ENCODE measurements at places on chromosomes 5 and 9.

DNA sequence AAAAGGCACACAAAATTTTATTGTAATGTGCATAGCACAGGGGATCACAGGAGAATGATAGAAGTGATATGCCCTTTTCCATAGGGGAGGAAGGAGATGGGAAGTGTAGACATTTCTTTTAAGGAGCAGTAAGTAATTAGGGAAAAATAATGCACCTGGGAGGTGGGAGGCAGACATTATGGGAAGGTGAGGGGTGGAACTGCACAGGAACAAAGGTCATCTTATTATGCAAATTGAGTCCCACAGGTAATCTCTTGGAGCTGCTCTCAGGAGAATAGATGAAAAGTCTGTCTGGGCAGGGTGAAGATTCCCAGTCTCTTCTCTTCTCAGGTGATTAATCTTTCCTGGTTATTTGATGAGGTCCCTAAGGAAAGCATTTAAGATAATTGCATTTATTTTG is 331.5 kb downstream of the ENC1 start:
- no peak for DNase-seq

DNA sequence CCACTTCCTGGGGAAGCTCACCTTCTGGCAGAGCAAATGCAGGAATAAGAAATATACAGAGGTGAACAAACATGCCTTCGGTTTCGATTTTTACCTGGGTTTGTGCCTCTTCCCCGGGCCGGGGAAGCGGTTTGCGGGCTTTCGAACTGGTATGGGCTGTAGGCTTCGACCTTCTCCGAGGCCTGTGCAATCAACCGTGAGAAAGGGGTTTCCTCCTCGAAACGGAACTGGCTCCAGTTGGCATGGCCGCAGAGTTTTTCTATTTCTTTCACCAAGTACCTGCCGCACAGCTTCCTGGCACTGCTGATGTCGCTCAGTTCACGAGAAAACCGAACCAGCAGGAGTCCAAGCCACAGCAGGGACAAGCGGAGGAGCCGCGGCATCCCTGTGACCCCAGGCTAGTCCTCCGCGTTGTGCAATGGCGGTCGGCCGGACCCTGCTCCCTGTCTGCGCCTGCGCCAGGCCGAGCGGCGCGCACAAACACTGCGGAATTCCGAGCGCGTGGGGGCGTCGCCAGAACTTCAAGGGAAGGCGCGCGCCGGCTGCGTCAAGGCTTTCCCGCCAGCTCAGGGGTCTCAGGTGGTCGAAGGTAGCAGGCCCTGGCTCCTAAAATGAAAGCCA is at the start of gene INSL6:
INSL6 (minus strand) TSS at position 420 of the 621 bp plus-strand sequence; CDS start at position 383, 37 bp downstream.
- DNase-seq = no peak

GRCh38 chr9:37639841-37640240 is 10.9 kb upstream of the FRMPD1 start:
- no peak for DNase-seq

- peak; percentile 75 for DNase-seq
Observed at GRCh38 chr5:40333459-40334241, 346.1 kb upstream of the PTGER4 start.

GRCh38 chr5:19795218-19795617 is 192.8 kb downstream of the CDH18 start:
- peak; percentile 56 for DNase-seq

GRCh38 chr9:123640792-123641222 is 284.8 kb downstream of the CRB2 start:
- DNase-seq = no peak

- DNase-seq = no peak
Observed at GRCh38 chr5:159453209-159453608, 122.9 kb upstream of the IL12B start.

DNA sequence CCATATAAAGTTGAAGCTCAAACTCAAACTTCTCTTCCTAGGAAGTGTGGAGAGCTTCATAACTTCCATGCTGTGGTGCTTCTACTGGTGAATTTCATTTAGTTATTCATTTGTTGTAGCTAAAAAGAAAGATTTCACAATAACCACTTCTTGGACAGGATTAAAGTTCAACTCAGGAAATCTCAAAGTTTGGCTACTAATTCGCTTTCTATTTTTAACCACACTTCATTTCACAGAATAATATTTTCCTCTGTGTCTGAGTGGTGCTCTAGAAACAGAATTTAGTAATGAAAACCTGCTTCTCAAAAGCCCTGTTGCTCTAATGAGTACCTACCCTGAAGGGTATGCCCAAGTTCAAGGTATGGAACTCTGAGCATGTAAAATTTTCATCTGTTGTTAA is 73.9 kb downstream of the ACTBL2 start:
- no peak for DNase-seq

DNA sequence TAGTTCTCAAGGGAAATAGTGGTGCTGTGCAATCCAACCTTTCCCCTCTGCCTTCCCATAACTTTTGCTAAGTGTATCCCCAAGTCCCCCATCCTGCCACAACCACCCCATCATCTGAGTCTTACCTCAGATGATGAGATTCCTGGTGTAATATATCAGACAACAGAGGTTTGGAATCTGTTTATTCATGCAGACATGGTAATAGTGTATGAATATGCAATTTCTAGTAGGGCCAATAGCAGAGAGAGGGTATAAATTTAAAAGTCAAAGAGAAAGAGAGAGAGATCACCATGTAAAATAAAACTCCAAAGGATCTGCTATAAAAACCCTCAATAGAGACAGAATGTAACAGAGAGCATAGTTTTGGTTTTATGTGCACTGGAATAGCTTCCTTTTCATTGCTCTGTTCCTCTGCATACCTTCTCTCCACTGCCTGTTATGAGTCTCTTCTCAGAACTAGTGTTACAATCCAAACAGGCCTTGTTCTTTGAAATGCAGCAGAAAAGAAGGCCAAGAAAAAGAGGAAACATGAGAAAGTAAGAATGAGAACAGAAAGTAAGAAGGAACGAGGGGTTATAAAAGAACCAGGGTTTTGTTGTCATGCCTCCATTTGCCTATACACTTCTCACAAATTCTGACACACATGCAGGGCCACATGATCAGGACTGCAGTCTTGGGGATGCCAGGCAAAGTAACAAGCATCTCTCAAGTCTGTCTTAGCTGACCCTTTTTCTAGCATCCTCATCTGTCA is 278.0 kb downstream of the CETN3 start:
- no peak for DNase-seq

DNA sequence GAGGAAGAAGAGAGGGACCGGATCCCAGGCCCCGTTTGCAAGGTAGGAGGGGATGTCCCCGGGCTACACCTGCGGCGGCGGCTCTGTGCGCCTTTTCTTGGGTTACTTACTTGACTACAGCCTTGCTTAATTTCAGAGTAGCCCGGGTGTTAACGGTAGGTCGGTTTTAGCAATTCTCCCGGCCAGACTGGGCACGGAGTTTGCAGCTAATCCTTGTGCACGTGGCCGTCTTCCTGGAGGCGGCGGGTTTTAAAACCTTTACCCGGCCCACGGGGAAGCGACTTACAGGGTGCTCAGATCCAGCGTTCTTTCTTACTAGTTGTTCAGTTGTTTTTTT is 313 bp downstream of the BRIX1 start:
- DNase-seq = no peak

- DNase-seq = no peak
Observed at GRCh38 chr5:146428658-146429057, 18.5 kb upstream of the TCERG1 start.

- DNase-seq = no peak
Observed at GRCh38 chr9:105138306-105138801, 106.1 kb upstream of the SLC44A1 start.

DNA sequence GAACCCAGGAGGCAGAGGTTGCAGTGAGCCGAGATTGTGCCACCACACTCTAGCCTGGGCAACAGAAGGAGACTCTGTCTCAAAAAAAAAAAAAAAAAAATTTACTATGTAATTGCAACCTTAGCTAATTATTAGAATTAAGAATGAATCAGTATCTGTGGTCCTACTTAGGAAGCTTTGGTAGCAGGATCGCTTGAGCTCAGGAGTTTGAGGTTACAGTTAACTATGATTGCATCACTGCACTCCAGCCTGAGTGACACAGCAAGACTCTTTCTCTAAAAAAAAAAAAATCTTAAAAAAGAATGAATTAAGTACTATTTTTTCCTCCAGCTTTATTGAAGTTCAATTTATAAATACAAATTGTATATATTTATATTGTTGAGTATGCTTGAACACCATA is 16.7 kb downstream of the NDUFAF2 start:
- no peak for DNase-seq

GRCh38 chr5:175254155-175254554 is 189.8 kb downstream of the DRD1 start:
- no peak for DNase-seq

DNA sequence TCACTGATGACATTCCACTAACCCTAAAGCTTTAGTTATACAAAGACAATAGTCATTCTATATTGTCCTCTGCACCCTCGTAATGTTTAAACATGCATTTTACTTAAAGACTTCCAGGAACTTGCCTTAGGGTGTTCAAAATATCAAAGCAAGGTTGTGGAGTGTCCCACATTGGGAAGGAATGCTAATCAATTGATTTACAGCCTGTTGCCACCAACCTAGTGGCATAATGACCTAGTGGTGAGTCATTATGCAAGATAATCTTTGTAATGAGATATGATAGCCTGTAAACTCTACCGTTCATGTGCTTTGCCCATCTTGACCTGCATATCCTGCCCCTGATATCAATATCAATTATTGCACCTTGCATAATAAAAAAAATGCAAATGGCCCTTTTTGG is 542.9 kb downstream of the CDH9 start:
- no peak for DNase-seq

- no peak for DNase-seq
Observed at GRCh38 chr9:9337129-9337528, 1275.7 kb downstream of the PTPRD start.

GRCh38 chr5:15521381-15522186 is 21.6 kb downstream of the FBXL7 start:
- no peak for DNase-seq

DNA sequence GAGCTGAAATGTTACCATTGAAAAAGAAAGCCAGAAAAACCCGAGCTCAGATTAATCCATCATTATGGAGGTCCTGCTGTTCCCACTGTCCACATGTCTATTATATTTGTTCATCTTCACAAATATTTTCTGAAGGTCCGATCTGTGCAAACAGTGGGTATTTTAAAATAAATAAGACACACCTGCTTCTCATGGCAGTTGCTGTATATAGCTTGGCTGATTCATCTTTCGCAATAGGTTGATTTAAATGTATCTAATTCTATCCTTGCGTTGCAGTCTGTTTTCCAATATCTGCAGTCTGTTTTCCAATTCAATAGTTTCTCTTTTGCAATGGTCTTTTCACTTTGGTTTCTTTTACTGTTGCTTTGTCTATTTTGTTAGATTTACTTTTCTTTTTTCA is 87.4 kb upstream of the PCA3 start:
- no peak for DNase-seq

DNA sequence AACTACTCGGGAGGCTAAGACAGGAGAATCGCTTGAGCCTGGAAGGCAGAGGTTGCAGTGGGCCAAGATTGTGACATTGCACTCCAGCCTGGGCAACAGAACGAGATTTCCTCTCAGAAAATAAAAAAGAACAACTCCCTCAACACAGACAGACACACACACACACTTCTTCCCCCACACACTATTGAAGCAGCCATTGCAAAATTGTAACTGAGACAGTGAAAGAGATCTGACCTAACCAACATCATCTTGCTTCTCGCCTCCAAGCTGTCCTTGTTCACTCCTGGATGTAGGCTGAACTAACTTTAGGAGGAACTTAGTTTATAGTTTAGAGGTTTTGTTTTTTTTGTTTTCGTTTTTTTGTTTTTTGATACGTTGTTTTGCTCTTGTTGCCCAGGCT is 13.0 kb upstream of the PLIN2 start:
- DNase-seq = no peak

DNA sequence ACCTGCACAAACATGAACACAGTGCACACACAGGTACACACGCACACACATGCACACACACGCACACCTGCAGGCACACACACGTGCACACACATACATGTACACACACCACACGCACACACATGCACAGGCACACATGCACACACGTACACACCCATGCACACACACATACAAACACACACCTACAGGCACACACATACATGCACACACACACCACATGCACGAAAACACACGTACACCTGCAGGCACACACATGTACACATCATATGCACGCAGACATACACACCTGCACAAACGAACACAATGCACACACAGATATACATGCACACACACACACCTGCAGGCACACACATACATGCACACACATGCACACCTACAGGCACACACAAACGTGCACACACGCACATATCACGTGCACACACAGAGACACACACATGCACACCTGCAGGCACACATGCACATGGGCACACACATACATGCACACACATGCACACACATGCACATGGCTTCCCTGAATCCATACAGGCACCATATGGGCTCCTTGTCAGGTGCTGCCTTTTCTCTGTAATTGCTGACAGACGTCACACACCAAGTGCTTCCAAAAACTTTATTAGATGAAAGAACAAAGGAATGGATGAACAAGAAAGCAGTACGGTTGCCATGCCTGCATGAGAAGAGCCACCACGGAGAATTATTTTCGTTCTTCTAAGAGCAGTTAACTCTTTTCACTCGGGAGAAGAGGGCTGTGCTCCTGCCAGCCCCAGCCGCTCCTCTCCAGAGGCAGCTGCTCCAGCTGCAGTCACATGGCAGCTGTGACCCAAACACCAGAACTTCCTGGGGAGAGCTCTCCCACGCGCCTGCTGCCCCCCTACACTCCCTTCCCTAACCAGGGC is 57.2 kb downstream of the EXD3 start:
- no peak for DNase-seq

DNA sequence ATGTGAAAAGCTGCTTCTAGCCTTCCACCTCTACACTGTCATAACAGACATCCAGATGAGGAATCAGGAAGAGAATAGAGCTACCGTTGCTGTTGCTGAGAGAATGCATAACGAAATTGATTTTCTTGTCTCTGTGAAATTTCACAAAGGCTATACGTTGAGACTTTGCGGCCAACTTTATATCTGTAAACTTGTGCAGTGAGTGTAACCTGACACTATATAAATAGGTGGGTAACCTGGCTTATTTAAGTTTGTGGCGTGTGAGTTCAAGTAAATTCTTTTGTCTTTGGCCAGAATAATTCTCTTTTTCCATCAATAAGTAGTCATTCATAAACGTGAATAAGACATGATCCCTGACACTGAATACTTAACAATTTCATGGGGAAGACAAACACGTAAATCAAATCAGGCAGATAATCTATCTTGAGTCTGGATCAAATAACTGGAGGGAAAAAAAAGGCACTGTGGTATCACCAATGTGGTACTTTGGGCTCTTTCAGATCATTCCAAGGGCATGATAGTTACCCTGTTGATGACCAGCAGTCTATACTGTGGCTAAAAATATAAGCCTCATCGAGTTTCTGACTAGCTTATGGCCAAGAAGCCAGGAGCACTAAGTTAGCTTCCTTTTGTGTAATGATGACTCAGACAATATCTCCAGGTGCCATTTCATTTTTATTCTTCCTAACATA is 98.2 kb upstream of the RASA1 start:
- DNase-seq = peak; percentile 27

GRCh38 chr9:90998573-90998972 is 197.0 kb downstream of the SYK start:
- no peak for DNase-seq

GRCh38 chr5:179679014-179679674 is 1.7 kb downstream of the CBY3 start:
- DNase-seq = peak; percentile 27
